Osteocyte (in vitro differentiated cells): ENCODE measurements at places on chromosomes 4 and X. TPM values are rescaled to one million over a fixed set of nuclear protein-coding genes. Genes with fewer than 3 reads are reported as not detected.

- no peaks in the 10 kb centered on the region for H3K27me3 ChIP-seq
- H3K4me3 ChIP-seq: no peak overlapping the region
- no peak for DNase-seq
Observed at GRCh38 chrX:20989361-20989760, 384.9 kb upstream of the CNKSR2 start.

DNA sequence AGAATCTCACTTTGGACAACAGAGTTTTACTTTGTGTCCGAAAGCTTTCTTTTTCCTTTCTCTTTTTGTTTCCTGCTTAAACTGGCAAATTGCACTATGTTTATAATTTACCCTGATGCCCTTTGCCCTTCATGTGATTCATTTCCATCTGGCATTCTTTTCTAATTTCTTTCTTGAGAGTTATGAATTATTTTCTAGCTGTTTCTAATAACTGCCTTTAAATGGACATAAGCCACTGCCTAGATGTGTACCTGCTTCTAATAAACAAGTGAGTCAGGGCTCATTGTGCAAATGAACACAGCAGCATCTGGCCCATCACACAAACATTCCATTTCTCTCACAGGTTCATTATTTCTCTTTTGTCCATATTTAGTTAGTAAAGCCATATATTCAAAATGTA is 242.3 kb upstream of the GPRIN3 start:
- H3K36me3 ChIP-seq: no peaks in the 10 kb centered on the region
- no peak overlapping the region for H3K27ac ChIP-seq
- H3K4me3 ChIP-seq: no peak overlapping the region
- peaks cover 3% of the 10 kb centered on the region for H3K27me3 ChIP-seq

DNA sequence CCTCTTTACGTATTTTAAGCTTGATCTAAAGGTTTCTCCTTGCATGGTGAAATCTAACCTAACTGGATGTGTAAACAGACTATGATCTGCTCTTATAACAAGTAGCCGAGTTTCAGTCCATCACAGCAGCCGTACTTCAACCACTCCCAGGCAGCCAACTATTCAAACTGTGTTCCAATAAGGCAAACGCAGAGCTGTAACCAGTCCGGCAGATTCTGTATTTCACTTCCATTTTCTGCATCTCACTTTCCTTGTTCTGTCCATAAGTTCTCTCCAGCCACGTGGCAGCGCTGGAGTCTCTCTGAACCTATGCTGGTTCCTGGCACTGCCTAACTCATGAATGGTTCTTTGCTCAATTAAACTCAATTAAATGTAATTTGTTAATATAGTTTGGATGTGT is 132.6 kb downstream of the FHDC1 start:
- H3K27ac ChIP-seq: no peak overlapping the region
- no peaks in the 10 kb centered on the region for H3K36me3 ChIP-seq
- peaks cover 9% of the 10 kb centered on the region for H3K4me1 ChIP-seq
- no peak for DNase-seq
- no peak overlapping the region for H3K4me3 ChIP-seq

GRCh38 chr4:185576314-185576961 is 41.1 kb upstream of the PDLIM3 start:
- peak overlapping the region; percentile 24 for H3K27ac ChIP-seq
- H3K4me3 ChIP-seq: no peak overlapping the region
- peaks cover 9% of the 10 kb centered on the region for H3K4me1 ChIP-seq
- no peaks in the 10 kb centered on the region for H3K27me3 ChIP-seq

GRCh38 chr4:67430989-67431388 is 114.3 kb downstream of the CENPC start:
- H3K4me3 ChIP-seq: no peak overlapping the region
- H3K4me1 ChIP-seq: no peaks in the 10 kb centered on the region
- DNase-seq: no peak
- H3K27me3 ChIP-seq: no peaks in the 10 kb centered on the region
- H3K36me3 ChIP-seq: peaks cover 19% of the 10 kb centered on the region

- H3K36me3 ChIP-seq: no peaks in the 10 kb centered on the region
- no peak overlapping the region for H3K27ac ChIP-seq
- no peaks in the 10 kb centered on the region for H3K4me1 ChIP-seq
- DNase-seq: no peak
- peaks cover 65% of the 10 kb centered on the region for H3K27me3 ChIP-seq
Observed at GRCh38 chr4:84483688-84484087, 15.4 kb downstream of the NKX6-1 start.

- H3K27me3 ChIP-seq: peaks cover 8% of the 10 kb centered on the region
- no peaks in the 10 kb centered on the region for H3K4me1 ChIP-seq
- H3K36me3 ChIP-seq: no peaks in the 10 kb centered on the region
- no peak for DNase-seq
- H3K27ac ChIP-seq: no peak overlapping the region
Observed at GRCh38 chr4:72553540-72554337, 15.3 kb downstream of the ADAMTS3 start.

DNA sequence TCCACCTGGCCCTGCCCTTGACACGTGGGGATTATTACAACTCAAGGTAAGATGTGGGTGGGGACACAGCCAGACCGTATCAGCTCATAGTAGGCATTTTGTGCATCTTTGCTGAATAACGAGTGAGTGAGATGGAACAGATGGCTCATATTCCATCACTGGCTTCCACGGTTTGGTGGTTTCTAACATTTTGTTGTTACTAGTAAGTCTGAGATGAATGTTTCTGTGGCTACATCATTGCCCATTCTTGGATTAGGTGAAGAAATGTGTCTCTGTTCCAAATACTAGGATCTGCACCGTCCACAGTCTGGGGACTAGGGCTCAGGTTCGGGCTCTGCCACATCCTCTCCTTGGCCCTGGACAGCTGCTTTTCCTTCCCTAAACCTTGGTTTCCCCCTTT is 3.6 kb downstream of the ABLIM2 start:
- H3K27ac ChIP-seq: no peak overlapping the region
- peaks cover 9% of the 10 kb centered on the region for H3K4me1 ChIP-seq
- H3K4me3 ChIP-seq: no peak overlapping the region
- no peak for DNase-seq
- peaks cover 32% of the 10 kb centered on the region for H3K27me3 ChIP-seq

DNA sequence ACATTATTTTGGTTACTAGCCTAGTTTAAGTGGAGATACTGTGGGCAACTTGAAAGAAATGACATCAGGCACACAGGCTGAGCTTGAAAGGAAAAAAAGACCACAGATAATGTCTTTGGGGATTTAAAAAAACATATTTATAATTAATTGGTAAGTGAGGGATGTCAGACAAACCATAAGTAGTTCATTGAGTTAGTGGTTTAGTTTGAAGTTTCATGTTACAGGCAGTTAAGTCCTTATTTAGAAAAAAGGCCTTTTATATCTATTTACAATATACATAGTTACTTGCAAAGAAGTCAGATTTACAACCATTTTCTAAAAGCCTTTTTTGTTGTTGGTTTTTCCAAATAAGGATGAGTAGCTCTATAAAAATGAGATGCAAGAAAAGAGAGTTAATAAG is 89.2 kb downstream of the CDS1 start:
- no peaks in the 10 kb centered on the region for H3K27me3 ChIP-seq
- peaks cover 12% of the 10 kb centered on the region for H3K4me1 ChIP-seq
- H3K27ac ChIP-seq: no peak overlapping the region
- DNase-seq: no peak

GRCh38 chr4:104979083-104979760 is 167.5 kb upstream of the TET2 start:
- H3K27ac ChIP-seq: no peak overlapping the region
- no peaks in the 10 kb centered on the region for H3K36me3 ChIP-seq
- no peak for DNase-seq

- no peak overlapping the region for H3K4me3 ChIP-seq
- H3K27ac ChIP-seq: no peak overlapping the region
- no peaks in the 10 kb centered on the region for H3K27me3 ChIP-seq
- DNase-seq: no peak
- no peaks in the 10 kb centered on the region for H3K36me3 ChIP-seq
Observed at GRCh38 chr4:90444904-90445303, 317.7 kb downstream of the CCSER1 start.

- H3K27me3 ChIP-seq: peaks cover 9% of the 10 kb centered on the region
- peaks cover 2% of the 10 kb centered on the region for H3K4me1 ChIP-seq
Observed at GRCh38 chrX:43970528-43970927, 2.7 kb downstream of the NDP start.

DNA sequence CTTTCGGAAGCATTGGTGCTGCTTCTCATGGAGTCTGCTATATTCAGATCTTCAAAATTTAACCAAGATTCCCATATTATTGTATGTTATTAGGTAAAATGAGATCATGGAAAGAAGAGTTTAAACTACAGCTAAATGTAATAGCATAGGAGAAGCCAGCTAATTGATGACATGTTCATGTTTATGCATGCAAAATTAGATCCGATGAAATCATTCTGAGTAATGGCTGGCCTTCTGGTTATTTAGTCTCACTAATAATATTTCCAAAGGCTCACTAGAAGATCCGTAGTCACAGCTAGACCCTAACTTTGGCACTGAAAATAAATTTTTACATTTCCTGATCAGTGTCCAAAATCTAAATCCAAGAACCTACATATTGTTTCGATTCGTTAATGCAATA is 19.8 kb upstream of the PHKA2 start:
- DNase-seq: no peak
- no peak overlapping the region for H3K4me3 ChIP-seq
- no peaks in the 10 kb centered on the region for H3K36me3 ChIP-seq
- peaks cover 11% of the 10 kb centered on the region for H3K4me1 ChIP-seq

DNA sequence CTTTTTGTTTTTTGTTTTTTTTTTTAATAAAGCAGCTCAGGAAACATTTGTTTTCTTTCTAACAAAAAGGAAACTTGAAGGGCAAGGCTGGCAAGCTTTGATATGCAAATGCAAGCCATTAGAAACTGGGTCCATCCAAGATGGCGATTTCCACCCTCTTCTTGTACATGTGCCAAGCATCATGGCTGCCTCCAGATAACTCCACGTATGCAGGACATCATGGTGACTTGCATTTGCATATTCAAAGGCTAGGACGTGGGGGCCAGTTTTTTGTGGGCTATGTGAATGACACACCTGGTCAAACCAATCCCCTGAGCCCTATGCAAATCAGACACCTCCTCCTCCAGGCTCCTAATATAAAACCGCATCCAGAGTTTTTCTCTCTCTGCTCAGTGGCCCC is 692.6 kb downstream of the FAM133A start:
- H3K36me3 ChIP-seq: no peaks in the 10 kb centered on the region
- H3K4me1 ChIP-seq: no peaks in the 10 kb centered on the region
- H3K4me3 ChIP-seq: no peak overlapping the region
- no peak overlapping the region for H3K27ac ChIP-seq

DNA sequence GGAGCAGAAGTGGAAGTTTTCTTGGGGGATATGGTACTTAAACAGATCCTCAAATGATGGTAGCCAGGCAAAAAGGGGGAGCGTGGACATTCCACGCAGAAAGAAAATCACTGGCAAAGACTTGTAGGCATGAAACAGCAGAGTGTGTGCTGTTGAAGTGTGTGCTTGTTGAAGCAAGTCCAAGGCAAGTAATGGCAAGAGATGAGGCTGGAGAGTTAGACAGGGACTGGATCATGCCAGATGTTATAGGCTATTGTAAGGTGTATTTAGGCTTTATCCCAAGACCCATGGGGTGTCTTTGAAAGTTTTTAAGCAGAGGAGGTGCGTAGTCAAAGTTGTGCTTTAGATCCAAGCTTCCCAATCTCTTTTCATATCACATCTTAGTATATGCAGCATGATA is 124.5 kb downstream of the MBNL3 start:
- H3K4me3 ChIP-seq: no peak overlapping the region
- no peaks in the 10 kb centered on the region for H3K27me3 ChIP-seq
- DNase-seq: no peak
- H3K27ac ChIP-seq: no peak overlapping the region
- H3K4me1 ChIP-seq: peaks cover 5% of the 10 kb centered on the region

DNA sequence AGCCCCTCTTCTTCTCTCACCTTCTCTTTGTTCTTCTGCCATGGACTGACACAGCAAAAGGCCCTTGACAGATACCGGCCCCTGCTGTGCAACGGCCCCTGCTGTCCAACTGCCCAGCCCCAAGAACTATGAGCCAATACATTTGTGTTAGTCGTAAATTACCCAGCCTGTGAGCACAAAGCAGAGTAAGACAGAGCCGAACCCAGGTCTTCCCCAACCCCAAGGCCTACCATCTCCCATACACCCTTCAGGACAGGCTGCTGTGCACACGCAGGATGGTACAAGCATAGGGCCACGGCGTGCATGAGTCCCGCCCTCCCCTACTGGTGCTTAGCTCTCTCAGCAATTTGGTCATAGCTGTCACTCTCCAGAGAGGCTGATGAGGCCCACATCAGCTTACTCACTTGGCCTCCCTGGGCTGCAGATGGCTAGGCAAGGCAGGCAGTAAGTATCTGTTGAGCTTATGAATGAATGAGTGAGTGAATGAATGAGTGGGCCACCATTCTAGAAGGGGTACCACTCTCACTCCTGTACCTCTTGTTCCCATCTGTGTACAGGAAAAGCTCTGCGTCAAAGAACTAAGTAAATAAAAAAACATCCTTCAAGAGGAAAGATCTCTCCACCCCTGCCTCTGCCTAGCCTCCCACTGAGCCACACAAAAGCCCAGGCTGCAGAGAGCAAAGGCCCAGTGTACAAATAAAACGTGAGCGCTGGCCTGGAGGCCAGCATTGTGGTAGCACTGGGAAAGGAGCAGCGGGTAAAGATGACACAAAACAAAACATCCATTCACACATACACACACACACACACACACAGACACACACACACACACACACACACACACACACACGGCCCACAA is 13.9 kb downstream of the WDR1 start:
- DNase-seq: no peak
- no peaks in the 10 kb centered on the region for H3K27me3 ChIP-seq
- H3K4me1 ChIP-seq: peaks cover 98% of the 10 kb centered on the region
- peak overlapping the region; percentile 80 for H3K27ac ChIP-seq
- H3K4me3 ChIP-seq: peak overlapping the region; percentile 22
- H3K36me3 ChIP-seq: peaks cover 37% of the 10 kb centered on the region

DNA sequence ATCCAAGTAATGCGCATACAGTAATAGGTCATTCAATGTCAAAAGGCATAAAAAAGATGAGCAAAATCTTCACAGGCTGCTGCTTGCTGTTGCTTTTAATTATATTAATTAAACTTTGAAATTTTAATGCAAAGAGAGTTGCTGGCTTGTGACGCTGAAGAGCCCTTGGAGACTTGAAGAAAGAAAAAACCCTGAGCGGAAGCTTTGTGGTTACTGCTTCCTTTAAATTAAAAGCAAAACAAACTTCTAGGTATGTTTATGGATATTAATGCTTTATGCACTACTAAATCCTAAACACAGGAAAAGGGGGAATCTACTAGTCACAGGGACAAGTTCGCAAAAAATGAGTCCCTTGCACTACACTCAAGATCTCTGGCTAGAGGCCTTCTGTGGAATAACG is 166.7 kb downstream of the ANTXR2 start:
- H3K27me3 ChIP-seq: no peaks in the 10 kb centered on the region
- DNase-seq: no peak
- H3K4me3 ChIP-seq: no peak overlapping the region
- H3K27ac ChIP-seq: no peak overlapping the region

- H3K27ac ChIP-seq: no peak overlapping the region
- H3K27me3 ChIP-seq: no peaks in the 10 kb centered on the region
- H3K4me3 ChIP-seq: no peak overlapping the region
- no peak for DNase-seq
- H3K4me1 ChIP-seq: peaks cover 13% of the 10 kb centered on the region
Observed at GRCh38 chr4:87044511-87045233, 109.9 kb downstream of the AFF1 start.

ART3 gene
- not detected in 2 replicates for total RNA-seq

MTTP gene
- not detected in 2 replicates for total RNA-seq

GIMD1 gene
- not detected in 2 replicates for total RNA-seq

TXK gene
- total RNA-seq: not detected in 2 replicates

FAM184B gene
- not detected in 2 replicates for total RNA-seq

ITM2A gene
- not detected in 2 replicates for total RNA-seq

FAM114A1 gene
- 120 and 139 TPM in 2 replicates for total RNA-seq

VCX3B gene
- total RNA-seq: not detected in 2 replicates

CENPU gene
- total RNA-seq: 6.9 and 8.8 TPM in 2 replicates

LEF1 gene
- 1.7 and 3.1 TPM in 2 replicates for total RNA-seq
